ENCODE measurements at places on chromosomes 7 and 10. TPM values are rescaled to one million over a fixed set of nuclear protein-coding genes. Genes with fewer than 3 reads are reported as not detected.

DNA sequence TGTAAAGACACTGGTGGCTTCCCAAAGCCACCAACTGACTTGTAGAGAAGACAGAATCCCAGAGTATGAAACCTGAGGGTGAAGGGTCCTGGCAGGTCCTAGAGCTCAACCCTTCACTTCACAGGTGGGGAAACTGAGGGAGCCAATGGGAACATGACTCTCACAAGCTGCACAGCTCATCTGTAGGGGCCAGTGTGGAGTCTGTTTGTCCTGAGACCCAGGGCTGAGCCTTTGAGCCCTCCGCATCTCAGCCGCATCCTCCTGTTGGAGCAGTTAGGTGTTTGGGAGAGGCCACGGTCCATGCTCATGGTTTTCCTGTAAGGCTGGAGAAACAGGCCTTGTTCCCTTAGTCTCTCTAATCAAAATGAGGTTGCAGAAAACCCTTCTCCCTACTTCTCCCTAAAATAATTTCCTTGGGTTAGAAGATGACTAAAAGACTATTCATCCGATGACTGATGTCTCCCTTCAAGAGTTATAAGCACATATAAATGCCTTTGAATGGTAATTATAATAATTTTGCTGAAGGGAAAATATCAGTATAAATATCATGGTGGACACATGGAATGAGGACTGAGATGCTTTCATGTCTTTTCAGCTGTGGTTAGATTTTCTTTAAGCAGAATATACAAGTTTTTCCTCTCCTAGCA is 10.3 kb downstream of the HTRA1 start:
- no peak overlapping the region for H3K27ac ChIP-seq
- H3K27me3 ChIP-seq: no peaks in the 10 kb centered on the region
- no peaks in the 10 kb centered on the region for H3K36me3 ChIP-seq
- peaks cover 31% of the 10 kb centered on the region for H3K4me1 ChIP-seq
- no peak for DNase-seq

Gene LIPJ
- total RNA-seq: not detected

DNA sequence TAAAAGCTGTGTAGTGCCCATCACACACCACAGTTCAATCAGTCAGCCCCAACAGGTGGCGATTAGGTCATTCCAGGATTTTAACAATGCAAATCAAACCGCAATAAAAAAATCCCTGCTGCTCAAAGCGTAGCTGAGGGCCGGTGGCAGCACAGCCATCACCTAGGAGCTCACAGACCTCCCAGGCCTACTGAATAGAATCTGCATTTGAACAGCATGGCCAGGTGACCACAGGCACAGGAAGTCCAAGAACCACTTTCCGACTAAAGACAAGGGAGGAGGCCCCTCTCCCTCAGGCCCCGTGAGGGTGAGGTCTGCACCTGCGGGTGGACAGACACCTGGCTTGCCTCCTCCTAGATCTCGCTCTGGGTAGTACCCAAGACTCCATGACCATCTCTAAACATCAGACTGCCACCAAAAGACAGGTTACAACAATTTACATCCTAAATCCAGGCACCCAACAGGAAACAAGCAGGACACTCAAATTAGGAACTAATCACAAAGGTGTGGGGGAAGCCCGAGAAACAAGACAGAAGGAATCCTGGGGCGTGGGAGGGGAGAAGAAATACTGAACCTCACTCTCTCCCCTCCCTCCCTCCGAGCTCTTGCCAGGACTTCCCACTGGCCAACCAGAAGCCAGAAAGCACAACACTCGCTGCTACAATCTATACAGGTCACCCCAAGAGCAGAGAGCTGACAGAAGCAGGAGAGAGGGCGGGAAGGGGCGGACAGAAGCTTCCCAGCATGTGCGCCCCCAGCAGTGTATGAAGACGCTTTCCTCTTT is 19.2 kb downstream of the GNA12 start:
- no peaks in the 10 kb centered on the region for H3K27me3 ChIP-seq
- H3K4me1 ChIP-seq: peaks cover 92% of the 10 kb centered on the region
- H3K27ac ChIP-seq: peak overlapping the region; percentile 98
- H3K4me3 ChIP-seq: peak overlapping the region; percentile 66
- H3K36me3 ChIP-seq: peaks cover 10% of the 10 kb centered on the region

Gene GHITM
- 97.6 TPM for total RNA-seq

All from WTC11 (cell line).